ENCODE measurements at places on chromosomes 13 and 19.
A peak's percentile ranks its signal among the peaks of the same experiment; 100 is the strongest.

- no peak for DNase-seq
Observed at GRCh38 chr19:10149427-10149826, 29.7 kb upstream of the EIF3G start.

DNA sequence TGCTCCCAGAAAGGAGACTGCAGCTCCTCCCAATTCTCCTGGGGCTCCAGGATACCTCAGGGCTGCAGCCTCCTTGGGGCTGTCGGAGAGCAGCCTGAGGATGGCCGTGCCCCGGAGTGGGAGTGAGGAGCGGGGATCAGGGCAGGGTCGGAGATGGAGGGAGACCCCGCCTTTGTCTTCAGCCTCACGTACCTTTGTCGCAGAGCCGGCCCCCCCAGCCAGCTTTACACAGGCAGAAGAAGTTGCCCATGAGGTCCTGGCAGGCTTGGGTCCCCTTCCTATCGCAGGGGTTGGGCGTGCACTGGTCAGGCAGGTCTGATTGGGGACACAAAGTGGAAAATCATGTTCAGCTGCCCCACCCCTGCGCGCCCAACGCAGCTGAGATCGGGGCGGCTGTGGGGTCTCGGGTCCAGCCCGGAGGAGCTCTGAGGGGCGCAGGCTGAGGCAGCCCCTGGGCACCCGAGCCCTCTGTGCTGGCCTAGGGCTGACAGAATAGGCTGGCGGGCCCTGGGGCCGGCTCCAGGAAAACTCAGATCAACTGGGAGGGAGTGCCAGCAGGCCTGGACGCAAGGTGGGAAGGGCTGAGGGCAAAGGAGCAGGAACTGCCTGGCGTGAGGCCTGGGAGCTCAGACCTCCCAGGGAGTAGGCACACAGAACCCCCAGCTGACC lies 24.2 kb downstream of the GAS6 start:
- no peak for DNase-seq

DNA sequence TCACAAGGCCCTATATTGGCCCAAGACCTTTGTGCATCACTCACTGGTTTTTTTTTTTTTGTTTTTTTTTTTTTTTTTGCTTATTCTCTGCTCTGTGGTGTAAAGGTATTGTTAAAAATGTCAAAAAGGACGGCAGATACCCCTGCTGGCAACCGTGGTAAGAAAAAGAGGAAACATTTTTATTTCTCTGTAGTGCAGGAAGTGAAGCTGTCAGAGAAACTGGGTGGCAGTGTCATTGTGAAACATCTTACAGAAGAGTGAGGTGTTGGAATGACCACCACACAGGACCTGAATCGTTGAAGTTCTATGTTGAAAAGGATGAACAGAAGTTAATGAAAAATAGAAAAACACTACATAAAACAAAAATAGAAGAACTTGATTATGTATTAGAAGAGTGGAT lies 346.4 kb downstream of the FGF9 start:
- DNase-seq, result no peak

- peak; percentile 74 for DNase-seq
Observed at GRCh38 chr19:38852231-38853044, 2.7 kb upstream of the HNRNPL start.

DNA sequence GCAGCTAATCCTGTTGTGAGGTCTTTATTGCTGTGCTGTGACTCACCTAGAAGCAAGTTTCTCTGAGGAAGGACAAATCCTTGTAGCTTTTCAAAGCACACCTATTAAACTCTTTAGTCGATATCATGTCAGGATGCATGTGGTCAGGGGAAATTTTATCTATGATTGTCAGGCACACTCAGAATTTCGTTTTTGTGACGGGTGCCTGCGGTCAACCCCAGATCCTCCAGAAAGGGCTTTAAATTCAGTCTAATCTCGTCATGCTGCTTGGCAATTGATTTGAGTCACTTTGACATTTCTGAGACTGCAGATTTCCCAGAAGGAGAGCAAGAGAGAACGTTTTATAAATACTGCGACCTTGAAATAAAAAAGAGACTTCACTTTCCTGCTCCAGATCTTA lies 316.9 kb downstream of the FGF9 start:
- no peak for DNase-seq

DNA sequence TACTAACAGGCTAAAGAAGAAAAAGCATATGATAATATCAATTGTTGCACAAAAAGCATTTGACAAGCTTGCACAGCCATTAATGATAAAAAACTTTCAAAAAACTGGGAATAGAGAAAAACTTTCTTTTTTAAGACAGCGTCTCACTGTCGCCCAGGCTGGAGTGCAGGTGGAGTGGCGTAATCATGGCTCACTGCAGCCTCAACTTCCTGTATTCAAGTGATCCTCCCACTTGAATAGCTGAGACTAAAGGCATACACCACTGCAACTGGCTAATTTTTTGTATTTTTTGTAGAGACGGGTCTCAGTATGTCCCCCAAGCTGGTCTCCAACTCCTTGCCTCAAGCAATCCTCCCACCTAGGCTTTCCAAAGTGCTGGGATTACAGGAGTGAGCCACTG lies 382.8 kb downstream of the TSHZ3 start:
- DNase-seq, result no peak

- DNase-seq, result no peak
Observed at GRCh38 chr13:110485604-110486003, 75.9 kb downstream of the RAB20 start.

GRCh38 chr19:31331536-31331935 lies 17.7 kb downstream of the TSHZ3 start:
- DNase-seq, result no peak

DNA sequence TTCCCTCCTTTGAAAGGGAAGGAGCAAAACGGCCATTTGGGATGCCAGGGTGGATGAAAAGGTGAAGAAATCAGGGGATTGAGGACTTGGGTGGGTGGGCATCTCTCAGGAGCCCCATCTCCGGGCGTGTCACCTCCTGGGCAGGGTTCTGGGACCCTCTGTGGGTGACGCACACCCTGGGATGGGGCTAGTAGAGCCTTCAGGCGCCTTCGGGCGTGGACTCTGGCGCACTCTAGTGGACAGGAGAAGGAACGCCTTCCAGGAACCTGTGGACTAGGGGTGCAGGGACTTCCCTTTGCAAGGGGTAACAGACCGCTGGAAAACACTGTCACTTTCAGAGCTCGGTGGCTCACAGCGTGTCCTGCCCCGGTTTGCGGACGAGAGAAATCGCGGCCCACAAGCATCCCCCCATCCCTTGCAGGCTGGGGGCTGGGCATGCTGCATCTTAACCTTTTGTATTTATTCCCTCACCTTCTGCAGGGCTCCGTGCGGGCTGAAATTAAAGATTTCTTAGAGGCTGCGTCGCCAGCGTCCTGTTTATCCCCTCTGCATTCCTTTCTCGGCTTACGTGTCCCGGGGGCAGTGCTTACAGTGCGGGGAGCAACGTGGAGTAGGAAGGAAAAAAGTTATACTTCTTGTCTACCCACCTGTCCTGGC lies 15.2 kb upstream of the S1PR4 start:
- peak; percentile 77 for DNase-seq

- DNase-seq, result peak; percentile 76
Observed at GRCh38 chr19:10305139-10305806, 4.3 kb downstream of the ZGLP1 start.

- no peak for DNase-seq
Observed at GRCh38 chr19:48635966-48636858, 967 bp downstream of the DBP start.

- no peak for DNase-seq
Observed at GRCh38 chr13:114151031-114151430, 18.6 kb upstream of the RASA3 start.

GRCh38 chr13:24660023-24660741 lies 20.0 kb upstream of the ATP12A start:
- DNase-seq, result no peak

Data from foreskin fibroblast (primary cell).